ENCODE measurements at places on chromosomes 5 and 9.

GRCh38 chr9:27183701-27184100 is 74.7 kb downstream of the TEK start:
- no peak for DNase-seq

DNA sequence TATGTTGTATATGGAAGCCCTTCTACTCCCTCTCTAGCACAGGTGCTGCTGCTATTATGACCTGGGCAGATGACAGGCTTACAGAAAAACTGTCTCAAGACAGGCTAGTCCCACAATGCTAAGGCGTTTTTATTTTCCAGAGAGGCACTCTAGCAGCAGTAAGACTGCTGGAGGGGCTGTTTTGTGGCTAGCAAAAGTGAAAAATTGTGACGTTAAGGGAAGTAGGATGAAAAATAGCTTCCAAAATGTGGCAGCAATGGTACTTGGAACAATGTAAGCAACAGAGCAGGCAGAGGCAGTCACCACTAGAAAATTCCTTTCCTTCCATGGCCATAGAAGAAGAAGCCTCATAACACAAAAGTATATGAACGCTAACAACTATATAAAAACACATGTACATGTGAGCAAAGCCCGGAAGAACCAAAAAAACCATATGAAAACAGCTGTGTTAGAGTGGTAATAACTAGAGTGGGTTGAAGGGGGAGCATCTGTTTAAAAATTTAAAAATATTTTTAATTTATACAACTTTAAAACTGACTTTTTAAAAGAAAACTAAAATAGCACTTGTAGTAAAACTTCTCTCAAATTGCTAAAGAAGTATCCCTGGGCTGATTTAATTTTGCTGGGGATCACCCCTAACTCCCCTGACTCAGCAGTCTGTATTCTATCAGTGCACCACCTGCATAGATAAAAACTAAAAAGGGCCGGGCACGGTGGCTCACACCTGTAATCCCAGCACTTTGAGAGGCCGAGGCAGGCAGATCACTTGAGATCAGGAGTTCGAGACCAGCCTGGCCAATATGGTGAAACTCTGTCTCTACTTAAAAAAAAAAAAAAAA is 30.6 kb downstream of the CLINT1 start:
- DNase-seq = no peak

GRCh38 chr5:146273109-146273508 is 65.5 kb upstream of the POU4F3 start:
- no peak for DNase-seq

- no peak for DNase-seq
Observed at GRCh38 chr5:89930591-89931392, 478.8 kb downstream of the CETN3 start.

GRCh38 chr5:58466939-58467338 is 7.1 kb upstream of the PLK2 start:
- peak; percentile 24 for DNase-seq

- no peak for DNase-seq
Observed at GRCh38 chr9:92353051-92353450, 27.3 kb downstream of the CENPP start.

DNA sequence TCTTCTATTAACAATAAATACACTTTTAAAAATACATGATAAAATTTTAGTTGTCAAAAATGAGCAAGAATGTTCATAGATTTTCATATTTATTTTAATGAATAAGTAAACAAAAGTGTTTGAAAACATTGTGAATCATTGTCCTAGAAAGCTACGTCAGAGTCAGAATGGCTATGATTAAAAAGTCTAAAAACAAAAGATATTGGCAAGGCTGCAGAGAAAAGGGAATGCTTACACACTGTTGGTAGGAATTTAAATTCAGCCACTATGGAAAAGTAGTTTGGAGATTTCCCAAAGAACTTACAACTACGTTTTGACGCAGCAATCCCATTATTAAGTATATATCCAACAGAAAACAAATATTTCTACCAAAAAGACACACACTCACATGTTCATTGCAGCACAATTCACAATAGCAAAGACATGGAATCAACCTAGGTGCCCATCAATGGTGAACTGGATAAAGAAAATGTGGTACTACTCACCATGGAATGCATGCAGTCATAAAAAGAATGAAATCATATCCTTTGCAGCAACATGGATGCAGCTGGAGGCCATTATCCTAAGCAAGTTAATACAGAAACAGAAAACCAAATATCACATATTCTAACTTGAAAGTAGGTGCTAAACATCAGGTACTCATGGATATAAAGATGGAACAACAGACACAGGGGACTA is 49.2 kb upstream of the FBXL17 start:
- no peak for DNase-seq

GRCh38 chr5:42855811-42856210 is 44.1 kb upstream of the SELENOP start:
- no peak for DNase-seq

DNA sequence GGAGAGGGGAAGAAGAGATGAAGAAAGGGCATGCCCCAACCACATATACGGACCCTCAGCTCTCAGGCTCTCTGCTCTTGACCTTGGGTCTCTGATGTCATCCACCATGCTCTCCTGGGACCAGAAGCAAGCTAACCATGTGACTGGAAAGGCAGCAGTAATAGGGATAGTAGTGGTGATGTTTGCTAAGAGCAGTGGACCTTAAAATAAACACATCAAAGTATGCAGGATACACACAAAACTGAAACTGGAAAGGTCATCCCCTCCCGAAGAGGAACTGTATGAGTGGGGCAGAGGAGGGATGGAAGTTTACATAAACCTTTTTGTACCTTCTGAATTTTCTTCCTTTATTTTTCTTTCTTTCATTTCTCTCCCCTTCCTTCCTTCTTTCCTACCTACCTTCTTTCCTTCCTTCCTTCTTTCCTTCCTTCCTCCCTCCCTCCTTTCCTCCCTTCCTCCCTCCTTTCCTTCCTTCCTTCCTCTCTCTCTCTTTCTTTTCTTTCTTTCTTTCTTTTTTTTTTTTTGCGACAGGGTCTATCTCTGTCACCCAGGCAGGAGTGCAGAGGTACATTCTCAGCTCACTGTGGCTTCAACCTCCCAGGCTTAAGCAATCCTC is 8.1 kb upstream of the PTPN3 start:
- no peak for DNase-seq

GRCh38 chr9:12425878-12426864 is 267.0 kb upstream of the TYRP1 start:
- DNase-seq = peak; percentile 3

DNA sequence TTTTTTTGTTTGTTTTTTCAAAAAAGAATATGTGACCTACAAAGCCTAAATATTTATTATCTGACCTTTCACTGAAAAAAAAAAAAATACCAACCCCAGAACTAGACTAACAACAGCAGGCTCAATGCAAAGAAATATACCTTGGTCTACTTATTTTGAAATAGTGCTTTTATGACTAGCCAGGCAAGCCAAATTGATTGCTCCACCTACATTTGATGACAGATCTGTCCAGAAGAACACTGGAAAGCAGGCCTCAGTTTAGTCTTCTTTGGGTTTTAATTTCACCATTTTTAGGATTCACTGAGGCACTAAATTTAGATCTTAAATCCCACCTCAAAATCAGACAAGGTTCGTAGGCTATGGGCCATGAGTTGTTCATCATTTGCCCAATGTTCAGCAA is 97.3 kb downstream of the PLPP1 start:
- DNase-seq = no peak

DNA sequence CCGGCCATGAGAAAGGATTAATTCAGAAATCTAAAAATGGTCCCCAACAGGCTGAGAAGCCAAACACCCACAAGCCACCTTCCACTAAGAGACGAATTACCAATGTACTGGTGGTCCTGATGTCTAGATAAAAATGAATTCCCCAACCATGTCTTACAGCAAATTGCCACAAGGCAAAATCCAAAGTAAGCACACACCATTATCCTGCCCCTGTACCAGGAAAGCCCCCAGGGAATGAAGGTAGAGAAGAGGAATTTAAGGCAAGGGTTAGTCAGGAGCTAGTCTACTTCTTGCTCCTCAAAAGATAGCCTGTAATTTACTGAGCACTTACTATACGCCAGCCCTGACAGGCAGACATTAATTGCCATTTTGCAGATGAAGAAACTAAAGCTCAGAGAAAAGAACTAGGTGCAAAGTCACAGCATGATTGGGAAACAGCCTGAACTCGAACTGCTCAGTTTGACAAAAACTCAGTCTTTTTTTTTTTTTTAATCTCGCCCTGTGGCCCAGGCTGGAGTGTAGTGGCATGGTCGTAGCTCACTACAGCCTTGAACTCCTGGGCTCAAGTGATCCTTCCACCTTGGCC is 64.3 kb downstream of the RAPGEF1 start:
- peak; percentile 67 for DNase-seq

DNA sequence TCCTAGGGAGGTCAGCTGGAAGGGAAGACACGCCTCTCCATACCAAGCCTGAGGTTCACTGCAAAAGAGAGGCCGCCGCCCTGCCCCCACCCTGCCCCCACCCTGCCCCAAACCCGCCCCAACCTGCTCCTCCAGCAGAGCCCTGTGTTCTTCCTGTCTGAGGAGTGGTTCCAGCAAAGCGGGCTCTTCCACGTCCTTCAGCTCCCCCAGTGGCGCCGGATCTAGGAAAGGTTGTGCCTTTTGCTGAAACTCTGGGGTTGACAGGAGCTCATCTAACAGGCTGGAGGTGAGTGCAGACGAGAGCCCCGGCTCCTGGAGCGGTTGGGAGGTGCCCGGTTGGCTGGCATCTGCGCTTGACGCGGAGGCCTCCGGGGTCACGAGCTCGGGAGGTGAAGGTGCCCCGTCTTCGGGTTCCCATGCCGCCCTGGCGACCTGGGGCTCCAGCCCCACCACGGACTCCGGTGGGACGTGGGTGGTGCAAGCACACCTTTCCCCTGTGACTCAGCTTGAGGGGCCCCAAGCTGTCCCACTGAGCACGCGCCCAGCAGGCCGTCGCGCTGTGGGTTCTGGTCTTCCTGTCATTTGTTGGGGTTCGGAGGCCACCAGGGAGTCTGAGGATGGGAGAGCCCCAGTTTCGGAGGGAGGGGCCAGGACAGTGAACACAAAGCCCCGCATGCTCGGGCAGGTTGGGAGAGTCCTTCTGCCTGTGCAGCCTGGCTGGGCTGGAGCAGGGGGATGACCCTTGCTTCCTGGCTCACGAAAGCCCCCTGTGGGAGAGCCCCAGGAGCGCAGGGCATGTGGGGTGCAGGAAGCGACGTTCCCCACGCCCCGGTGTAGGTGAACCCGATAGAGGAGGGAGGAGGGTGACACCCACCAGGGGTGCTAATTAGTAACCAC is 1467.1 kb downstream of the FOXD4L5 start:
- no peak for DNase-seq

DNA sequence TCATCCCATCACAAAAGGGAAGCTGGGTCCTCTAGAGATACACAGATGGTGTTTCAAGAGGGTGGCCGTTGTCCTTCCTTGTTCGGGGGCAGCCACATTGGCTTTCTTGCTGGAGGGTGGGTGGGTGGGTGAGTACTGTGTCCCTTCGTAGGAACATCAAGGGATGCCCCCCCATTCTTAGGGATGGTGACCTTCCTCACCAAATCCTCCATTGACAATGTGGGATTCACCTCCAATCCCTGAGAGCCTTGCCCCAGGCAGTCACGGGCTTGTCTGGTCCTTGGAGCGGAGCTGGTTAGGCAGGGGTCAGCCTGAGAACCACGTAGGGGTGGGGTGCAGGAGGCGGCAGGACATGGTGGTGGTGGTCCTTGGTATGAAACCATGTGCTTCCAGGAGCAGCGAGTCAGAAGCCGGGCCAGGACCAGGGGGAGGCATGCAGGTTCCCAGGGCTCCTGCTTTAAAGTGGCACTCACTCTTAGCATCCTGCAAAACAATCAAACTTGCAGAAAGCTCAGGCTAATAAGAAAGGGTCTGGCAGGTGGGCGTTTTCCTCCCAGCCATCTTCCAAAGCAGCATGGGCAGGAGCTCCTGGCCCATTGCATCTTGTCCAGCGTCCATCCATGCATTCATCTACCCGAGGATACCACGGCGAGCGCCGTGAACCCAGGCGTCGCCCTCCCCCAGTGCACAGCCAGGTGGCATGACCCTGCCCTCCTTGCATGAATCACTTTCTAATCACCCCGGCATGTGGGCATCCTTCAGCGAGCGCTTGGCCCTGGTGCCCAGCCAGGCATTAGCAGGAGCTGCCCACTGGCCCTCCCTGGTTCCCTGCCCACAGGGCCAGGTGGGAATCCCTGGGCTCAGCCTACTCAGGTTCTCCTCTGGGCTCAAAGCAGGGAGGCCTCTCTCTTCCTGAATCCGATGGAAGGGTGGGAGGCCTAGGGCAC is 76.4 kb downstream of the NTNG2 start:
- no peak for DNase-seq

DNA sequence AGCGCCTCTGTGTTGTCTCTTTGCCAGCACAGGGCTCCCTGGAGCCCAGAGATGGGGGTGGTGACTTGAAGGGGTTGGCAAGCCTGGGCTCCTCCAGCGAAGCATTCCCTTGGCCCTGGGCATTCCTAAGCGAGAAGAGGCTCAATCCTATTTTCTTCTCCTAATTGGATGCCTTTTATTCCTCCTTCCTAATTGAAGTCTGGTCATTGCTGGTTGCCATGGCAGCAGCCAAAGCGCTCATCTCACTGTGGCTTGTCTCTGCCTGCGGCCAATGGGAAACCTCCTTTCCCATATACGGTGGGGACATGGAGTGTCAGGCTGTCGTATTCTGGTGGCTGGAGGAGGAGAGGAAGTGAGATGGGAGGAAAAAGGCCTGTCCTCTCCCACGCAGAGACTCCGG is 52.3 kb upstream of the RARS1 start:
- peak; percentile 52 for DNase-seq

DNA sequence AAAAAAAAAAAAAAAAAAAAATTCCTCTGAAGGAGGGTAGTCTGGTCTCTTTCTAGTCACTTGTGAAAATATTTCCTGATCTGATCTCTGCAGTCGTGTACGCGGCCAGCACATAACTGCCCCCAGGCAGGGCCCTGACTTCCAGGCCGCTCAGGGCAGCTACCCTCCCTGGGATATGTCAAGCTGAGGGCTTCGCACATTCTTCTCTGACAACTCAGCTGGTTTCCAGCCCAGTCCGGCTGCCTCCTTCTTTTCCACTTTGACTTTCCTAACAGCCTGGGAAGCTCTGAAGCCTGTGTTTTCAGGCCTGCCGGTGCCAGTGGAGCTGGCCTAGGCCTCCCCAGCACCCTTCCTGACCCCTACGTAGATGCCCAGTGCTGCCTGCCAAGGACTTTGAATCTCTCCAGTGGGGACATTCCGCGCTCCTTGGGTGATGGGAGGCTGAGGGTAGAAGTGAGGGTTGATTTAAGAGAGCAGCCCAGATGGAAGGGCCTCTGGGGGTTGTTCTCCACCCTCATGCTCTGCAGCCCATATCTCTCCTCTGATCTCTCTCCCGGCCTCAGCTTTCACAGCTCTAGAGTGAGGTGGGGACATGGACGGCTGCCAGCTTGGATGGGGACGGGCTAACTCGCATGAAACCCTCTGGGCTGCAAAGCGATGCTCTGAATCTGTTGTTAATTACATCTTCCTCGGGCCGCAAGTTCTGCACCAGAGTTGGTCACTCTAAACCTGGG is 20.7 kb downstream of the COL5A1 start:
- peak; percentile 96 for DNase-seq

GRCh38 chr5:9009931-9010651 is 535.8 kb downstream of the SEMA5A start:
- DNase-seq = no peak

- DNase-seq = no peak
Observed at GRCh38 chr9:128553728-128554127, 1.3 kb downstream of the SPTAN1 start.

Measured in ELF-1 (cell line).